ENCODE measurements at places on chromosomes 13 and 19.

- no peak for DNase-seq
These were observed 224.7 kb upstream of the MIR17HG start for GRCh38 chr13:91122766-91123165.

GRCh38 chr13:95217920-95218830 lies 83.1 kb downstream of the ABCC4 start:
- DNase-seq, result no peak

DNA sequence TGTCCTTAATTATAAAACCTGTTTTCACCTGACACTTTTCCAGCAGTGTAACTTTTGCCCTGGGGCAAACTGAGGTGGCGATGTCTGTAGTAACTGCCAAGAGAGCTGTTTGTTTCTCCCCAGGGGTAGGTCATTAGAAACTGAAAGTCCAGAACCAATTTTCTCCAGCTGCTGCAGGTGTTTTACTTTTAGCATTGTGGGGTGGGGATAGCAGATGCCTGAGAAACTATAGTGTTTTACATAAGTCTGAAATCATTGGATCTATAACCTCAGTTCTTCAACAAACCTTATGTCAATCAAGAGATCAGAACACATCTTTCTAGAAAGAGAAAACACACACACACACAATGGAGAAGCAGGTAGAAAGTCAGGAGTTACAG lies 92.7 kb downstream of the LHFPL6 start:
- DNase-seq, result no peak

- DNase-seq, result no peak
These were observed 870.1 kb downstream of the PCDH9 start for GRCh38 chr13:66359910-66360552.

- no peak for DNase-seq
These were observed 16.5 kb downstream of the NFIX start for GRCh38 chr19:13011653-13012389.

DNA sequence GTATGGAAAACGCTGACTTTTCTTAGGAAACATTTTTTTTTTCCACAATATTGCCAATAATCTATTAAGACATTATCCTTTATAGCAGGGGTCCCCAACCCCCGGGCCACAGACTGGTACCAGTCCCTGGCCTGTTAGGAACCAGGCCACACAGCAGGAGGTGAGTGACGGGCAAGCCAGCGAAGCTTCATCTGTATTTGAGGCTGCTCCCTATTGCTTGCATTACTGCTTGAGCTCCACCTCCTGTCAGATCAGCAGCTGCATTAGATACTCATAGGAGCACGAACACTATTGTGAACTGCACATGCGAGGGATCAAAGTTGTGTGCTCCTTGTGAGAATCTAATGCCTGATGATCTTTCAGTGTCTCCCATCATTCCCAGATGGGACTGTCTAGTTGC lies 793.7 kb downstream of the SLITRK5 start:
- DNase-seq, result no peak

DNA sequence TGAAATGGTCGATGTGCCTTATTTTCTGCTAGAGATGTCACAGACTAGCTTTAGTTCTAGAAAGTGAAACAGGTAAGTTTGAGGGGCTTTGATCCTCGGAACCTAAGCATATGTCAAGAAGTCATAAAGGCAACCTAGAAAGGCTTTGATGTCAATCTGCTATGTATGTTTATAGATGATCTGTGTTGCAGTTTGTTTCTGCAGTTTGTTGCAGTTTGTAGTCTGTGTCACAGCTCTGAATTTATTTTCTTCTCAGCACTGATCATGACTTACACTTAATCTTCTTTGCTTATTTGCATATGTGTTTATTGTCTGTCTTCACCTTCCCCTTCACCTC lies 5.9 kb downstream of the LSM14A start:
- no peak for DNase-seq

- DNase-seq, result no peak
These were observed 39.1 kb downstream of the USP12 start for GRCh38 chr13:27132538-27132937.

DNA sequence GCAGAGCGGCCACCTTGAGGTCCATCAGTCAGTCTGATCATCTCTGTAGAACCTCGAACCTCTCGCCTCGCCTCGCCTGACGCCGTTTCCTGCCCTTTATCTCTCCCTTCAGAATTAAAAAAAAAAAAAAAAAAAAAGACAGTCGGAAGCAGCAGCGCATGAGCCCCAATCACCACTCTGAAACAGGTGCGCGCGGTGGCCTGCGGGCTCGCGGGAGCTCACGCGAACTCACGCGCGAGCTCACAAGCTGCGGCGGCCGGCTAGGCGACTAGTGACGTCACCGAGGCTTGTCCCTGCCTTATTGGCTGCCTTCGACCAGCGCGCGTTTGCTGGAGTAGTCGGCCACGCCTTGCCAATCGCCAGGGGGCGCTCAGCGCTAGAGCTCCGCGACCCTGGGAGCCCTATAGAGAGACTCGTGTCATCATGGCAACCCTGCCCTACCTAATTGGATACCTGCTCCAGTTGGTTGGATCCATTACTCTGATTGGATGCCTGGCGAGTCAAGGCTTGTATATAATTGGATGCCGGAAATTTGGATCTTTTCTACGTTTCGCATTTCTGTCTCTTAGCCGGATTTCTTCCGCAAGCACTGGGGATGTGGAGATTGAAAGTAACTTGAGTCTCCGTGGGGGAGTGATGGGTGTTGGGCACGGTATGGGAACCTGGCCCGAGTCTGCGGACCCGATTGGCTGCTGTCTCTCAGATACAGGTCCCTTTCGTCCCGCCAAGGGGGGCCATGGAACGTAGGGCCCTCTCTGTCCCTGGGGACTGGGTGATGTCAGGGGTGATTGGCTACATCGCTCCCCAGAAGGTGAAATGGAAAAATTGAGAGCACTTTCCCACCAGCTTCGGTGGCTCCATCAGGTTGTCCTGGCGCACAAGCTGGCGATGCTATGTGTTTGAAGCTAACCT lies 31.6 kb downstream of the SYT3 start:
- DNase-seq, result peak; percentile 78

DNA sequence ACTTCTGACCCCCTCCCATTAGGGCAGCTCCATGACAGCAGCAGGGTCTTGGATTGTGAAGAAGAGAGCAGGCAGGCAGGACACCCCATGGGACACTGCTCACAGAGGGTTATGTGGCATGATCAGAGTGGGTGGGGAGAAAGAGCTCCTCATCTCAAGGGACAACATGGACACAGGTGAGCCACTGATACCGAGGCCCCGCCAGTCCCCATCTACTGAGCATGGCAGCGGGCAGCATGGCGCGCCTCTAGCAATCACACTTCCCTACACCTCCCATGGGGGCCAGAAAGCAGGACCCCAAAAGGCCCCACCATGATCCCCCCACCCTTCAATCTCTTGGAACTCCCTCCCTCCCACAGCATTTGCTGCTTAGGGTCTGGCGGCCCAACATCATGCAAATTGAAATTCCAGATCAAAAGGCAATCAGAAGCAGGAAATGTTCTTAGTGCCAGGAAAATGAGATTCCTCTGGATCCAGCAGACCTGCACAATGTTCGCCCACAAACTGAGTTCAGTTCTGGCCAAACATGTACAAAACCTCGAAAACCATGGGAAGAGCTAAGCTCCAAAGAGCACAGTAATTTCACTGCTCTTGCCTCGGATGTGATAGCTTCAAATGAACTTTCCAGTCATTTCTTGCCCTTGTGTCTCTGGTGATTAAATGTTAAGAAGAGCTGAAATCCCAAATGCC lies 14.8 kb downstream of the DOCK9 start:
- DNase-seq, result no peak

DNA sequence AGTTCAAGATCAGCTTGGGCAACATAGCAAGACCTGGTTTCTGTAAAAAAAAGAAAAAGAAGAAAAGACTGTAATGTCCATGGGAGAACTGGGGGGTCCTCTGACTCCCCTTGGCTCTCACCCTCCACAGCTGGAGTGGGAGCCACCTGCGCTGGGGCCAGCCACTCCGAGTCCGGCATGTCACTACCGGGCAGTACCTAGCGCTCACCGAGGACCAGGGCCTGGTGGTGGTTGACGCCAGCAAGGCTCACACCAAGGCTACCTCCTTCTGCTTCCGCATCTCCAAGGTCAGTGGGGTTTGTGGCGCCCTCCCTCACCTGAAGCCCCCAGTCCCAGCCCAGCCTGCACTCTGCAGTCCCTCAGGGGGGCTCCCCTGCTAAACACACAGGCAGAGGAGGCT lies 14.7 kb downstream of the RYR1 start:
- no peak for DNase-seq

DNA sequence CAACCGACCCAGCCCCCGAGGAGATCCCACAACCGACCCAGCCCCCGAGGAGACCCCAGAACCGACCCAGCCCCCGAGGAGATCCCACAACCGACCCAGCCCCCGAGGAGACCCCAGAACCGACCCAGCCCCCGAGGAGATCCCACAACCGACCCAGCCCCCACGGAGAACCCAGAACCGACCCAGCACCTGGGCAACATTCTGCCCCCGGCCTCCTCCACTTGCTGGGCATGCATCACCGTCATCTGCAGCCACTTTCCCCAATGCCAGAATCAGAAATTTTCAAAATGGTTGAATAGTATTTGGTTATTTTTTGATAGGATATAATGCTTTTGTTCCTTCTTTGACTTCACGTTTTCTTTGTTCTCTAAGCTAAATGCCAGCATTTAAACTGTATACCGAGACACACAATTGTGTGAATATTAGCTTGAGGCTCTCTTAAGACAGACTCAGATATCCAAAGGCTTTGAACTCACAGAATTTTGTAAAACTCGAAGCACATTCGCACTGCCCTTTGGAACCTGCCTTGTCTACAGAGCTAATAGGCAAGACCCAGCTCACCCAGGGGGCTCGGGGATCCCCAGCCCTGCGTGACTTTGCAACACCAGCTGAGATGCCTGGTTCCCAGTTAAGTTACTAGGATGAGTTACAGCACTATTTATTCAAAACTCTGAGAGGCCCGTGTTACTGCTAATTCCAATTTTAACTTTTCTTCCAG lies 15.5 kb upstream of the RASA3 start:
- no peak for DNase-seq

GRCh38 chr13:31805841-31806240 lies 66.5 kb downstream of the RXFP2 start:
- DNase-seq, result no peak

DNA sequence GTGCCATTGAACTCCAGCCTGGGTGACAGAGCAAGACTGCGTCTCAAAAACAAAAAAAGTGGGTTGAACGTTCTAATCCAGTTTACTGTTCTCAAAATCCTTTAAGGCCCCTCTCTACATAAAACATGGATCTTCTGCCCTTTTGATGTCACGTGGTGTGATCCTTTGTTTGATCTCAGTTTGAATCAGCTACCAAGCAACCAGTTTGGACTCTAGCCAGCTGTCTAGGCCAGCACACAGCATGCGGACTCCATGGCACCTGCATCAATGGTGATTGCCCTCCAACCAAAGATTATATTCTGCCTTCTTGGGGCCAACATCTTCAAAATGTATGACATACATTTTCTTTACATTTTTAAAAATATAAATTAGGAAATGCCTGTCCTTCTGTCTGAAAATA lies 365.4 kb downstream of the NDFIP2 start:
- DNase-seq, result no peak

GRCh38 chr19:31256593-31256960 lies 92.7 kb downstream of the TSHZ3 start:
- DNase-seq, result no peak

- no peak for DNase-seq
These were observed 92.6 kb downstream of the OLFM4 start for GRCh38 chr13:53121131-53121773.

Measured in stimulated activated CD4-positive, alpha-beta T cell treated with anti-CD3 and anti-CD28 coated beads, TNF-alpha, amount 100 ng/mL, for 48 hours (primary cell).